Stimulated activated CD4-positive, alpha-beta T cell treated with anti-CD3 and anti-CD28 coated beads, Interleukin-2, amount 100 ng/mL, for 48 hours (primary cell): ENCODE measurements at places on chromosomes 1 and 21.
A peak's percentile ranks its signal among the peaks of the same experiment; 100 is the strongest.

- no peak for DNase-seq
Measured at GRCh38 chr1:240539769-240540414, 72.1 kb downstream of the GREM2 start.

GRCh38 chr1:11885916-11886315 lies 27.2 kb upstream of the NPPB start:
- no peak for DNase-seq

GRCh38 chr1:225866061-225866837 lies 15.9 kb downstream of the TMEM63A start:
- DNase-seq: peak; percentile 55

GRCh38 chr1:89721351-89721750 lies 88.4 kb downstream of the LRRC8C start:
- DNase-seq: no peak

- DNase-seq: peak; percentile 31
Measured at GRCh38 chr21:42360317-42360716, 6.0 kb downstream of the TFF1 start.

DNA sequence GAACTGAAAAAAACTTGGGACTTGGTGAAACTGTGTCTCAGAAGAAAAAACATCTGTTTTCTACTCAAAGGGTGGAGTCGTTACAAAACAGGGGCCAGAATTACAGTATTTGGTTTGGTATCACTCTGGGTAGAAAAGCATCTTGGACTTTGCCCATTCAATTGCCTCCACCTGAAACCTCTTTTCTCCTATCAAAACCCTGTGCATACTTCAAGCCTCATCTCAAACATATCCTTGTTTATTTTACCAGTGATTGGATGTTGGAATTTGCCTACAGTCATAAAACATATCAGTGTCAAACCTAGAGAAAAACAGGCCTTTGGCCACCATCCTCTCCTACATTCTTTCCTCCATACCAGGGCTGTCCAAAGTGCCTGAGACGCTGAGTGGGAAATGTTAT lies 281.5 kb downstream of the PLPP3 start:
- no peak for DNase-seq

- DNase-seq: no peak
Measured at GRCh38 chr1:25467193-25467592, 36.5 kb downstream of the MACO1 start.

DNA sequence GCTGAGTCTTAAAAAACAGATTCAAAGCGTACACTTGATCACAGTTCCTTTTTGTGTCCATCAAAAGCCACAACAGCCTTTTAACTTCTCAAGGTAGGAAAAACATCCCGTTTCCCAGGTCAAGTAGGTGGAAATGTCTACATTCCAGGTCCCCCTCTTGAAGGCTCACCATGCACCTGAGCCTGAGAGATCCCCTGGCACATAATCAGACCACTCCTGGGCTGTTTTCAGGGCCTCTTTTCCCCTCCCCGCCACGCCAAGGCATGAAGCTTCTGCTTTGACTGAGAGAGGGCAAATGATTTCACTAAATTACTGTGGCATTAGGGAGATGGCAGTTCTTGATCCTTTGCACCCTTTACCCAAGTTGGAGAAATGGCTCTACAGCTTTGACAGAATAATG lies 21.7 kb downstream of the CNN3 start:
- DNase-seq: no peak

GRCh38 chr1:175735144-175735543 lies 8.3 kb downstream of the TNR start:
- no peak for DNase-seq

DNA sequence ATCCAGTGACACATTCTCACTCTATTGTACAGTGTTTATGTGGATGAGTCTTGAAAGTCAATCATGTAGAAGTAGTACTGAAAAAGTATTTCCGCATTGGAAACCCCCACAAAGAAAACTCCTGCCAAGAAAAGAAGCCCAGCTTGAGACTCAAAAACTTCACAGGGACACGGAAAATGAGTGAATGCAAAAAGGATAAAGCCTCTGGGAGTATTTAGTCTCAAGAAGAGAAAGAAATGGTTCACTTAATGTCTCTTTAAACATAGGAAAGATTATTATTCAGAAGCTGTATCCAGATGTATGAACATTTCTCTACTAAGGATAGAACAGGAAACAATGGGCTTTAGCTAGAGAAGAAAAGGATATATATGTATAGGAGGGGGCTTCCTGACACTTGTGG lies 304.5 kb downstream of the BARHL2 start:
- DNase-seq: no peak

DNA sequence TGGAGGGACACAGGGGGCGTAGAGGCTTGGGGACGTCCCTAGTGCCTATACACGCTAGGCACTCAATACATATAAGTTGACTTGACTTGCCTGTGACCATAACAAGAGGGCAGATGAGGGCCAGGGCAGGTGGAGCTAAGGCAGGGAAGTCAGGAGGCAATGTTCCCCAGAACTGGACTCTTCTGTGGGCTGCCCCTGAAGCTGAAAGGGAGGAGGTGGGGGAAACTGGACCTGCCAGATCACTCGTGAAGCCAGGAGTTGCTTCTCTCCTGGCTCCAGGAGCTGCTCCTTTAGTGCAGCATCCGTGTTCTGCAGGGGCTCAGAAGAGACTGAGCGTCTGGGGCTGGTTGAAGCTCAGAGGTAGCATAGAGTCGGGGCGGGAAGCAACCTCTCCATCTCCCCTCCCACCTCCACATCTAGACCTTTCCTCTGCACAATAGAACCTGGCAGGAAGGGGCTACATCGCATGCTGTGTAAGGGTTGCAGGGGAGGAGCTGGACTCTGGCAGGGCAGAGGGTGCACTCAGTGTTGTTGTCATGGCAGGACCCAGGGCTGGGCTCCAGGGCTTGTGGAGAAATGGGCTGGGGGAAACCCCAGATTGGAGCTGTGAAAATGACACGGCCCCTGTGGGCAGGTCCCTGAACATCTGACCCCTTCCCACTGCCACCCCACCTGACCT lies 2.9 kb upstream of the SEMA4A start:
- no peak for DNase-seq

- no peak for DNase-seq
Measured at GRCh38 chr1:4034318-4034887, 134.3 kb upstream of the C1orf174 start.

DNA sequence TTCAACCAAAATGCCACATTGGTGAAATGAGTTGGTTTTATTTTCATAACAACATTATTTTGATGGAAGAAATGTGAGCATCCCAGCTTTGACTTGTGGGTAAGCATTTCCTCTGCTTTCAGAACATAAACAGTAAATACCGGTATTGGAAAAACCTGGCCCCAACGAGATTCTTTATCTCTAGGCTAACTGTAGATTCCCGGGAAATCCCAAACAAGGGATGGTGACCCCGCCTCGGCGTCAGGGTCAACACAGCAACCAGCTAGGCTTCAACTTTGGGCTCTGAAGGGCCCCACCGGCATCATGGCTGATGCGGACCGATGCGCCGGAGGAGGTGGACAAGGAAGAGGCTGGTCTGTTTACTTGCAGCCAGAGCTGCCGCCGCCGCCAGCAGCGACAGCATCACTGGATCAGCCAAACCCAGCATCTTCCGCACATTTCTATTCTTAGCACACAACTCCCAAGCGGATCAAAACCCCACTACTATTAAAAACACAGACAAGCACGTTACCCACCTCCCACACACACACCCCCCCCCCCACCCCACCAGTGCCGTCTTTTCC lies 1.1 kb downstream of the AKT3 start:
- peak; percentile 40 for DNase-seq

DNA sequence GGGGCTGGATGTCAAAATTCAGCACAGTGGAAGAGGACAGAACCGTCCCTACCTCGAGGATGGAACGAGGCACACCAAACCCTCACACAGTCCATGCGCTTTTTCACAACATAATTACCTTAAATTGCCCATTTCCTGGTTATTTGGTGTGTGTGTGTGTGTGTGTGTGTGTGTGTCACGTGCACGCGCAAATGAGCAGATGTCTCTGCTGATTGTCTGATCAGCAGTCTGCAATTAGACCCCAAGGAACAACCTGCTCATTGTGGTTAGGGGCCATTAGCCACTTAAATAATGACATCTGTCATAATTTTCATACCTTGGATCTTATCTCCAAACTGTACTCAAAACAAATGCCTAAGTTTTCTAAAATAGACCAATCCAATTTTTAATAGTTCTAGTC lies 23.2 kb downstream of the AVPR1B start:
- DNase-seq: no peak

DNA sequence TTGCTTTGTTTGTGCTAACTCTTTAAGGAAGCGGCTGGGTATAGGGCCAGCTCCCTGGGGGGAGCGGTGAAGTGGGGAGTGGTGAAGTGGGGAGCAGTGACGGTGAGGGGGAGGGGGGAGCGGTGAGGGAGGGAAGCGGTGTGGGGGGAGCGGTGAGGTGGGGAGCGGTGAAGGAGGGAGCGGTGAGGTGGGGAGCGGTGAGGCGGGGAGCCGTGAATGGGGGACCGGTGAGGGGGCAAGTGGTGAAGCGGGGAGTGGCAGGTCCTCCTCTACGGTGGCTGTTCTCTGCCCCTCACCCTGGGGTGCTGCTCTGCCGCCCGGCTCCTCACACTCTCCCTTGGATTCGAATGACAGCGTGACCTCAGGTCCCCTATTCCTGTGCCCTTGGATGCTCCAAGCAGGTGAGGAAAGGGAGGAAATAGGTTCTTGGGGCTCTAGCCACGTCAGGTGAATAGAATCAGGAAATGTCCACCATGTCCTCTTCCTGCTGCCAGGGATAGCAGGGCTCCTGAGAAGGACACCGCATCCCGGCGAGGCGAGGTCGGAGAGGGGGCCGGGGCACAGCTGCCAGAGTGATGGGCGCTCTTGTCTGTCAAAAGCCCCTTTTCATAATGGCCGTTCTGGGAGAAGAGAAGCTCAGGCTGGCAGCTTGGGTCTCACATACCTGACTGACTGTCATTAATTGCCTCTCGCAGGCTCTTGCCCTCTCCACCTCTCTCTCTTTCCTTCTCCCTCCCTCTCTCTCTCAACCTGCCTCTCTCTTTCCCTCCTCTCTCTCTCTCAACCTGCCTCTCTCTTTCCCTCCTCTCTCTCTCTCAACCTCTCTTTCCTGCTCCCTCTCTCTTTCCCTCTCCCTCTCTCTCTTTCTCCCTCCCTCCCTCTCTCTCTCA lies 134.2 kb downstream of the PGBD5 start:
- no peak for DNase-seq

DNA sequence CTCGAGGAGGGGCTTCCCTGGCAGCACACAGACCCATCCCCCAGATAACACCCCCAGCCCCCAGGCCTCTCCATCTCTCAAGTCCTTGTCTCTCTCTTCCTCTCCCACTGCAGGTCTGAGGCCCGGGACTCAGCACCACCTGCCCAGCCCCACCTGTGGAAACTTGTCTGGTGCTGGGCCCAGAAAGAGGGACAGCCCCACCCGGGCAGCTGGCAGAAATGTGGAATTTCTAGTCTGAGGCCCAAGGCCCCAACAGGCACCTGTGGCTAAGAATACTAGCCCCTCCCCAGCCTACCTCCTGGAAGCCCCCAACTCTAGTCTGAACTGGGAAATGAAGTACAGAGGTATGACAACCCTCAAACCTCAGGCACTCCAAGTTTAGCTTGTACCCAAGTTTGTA lies 15.4 kb downstream of the TTC39A start:
- DNase-seq: no peak

DNA sequence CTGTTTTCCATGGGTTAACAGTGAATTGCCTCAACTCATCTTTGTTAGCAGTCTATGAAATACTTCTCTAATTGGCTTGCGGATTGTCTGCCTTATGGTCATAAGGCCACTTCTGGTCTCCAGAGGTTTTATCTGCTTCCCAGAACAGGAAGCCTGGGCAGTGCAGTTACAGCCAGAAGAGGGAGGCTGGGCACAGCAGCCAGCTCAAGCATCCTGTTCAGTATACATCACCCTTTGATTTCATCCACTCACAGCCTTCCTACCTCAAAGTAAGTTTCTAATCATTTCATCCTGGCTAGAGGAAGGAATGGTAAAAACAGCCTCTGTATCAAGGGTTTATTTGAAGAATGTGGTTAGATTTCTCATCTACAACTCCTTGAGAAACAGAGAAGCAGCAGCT lies 311.5 kb upstream of the DEPDC1 start:
- DNase-seq: no peak

GRCh38 chr1:115179397-115180079 lies 90.2 kb upstream of the TSPAN2 start:
- no peak for DNase-seq

DNA sequence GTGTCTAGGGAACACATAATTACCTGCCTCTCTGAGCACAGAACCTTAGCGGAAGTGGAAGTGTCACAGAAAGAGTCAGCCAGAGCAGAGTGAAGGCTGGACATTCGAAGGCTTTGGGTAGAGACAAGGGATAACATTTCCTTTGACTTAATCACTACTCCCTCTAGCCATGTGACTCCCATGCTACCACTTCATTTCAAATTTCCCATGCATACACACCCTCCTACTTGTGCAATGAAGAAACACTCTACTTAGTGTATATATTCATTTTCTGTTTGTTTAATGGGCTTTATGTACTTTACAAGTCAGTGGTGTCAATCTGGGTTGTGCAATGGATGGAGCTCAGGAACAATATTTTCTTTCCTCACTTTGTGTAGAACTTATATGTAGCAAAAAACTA lies 6.9 kb downstream of the ANKRD35 start:
- DNase-seq: no peak

- DNase-seq: no peak
Measured at GRCh38 chr1:34864759-34865158, 5.2 kb upstream of the SMIM12 start.

GRCh38 chr21:31801551-31802219 lies 69.8 kb upstream of the SCAF4 start:
- DNase-seq: no peak

- no peak for DNase-seq
Measured at GRCh38 chr21:35256468-35256988, 207.4 kb upstream of the RUNX1 start.

DNA sequence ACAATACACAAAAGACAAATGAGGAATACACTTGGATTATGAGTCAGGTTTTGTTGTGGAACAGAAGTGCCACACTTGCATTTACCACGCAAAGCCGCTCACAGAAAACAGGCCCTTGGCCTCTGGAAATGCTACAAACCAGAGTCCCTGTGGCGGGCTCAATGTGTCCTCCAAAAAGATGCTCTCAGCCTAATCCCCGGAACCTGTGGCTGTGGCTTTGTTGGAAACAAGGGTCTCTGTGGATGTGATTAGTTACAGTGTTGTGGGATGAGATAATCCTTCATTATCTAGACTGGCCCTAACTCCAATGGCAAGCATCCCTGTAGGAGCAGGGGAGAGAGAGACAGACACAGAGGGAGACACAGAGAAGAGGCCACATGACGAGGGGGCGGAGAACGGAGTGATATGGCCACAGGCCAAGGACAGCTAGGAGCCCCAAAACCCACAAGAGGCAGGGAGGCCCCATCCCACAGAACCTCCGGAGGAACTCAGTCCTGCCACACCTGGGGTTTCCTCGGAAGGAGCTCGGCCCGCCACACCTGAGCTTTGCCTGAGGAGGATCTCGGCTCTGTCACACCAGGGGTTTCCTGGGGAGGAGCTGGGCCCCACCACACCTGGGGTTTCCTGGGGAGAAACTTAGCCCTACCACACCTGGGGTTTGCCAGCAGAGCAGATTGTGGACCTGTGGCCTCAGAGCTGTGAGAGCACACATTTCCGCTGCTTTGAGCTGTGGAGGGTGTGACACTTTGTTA lies 55.4 kb downstream of the NPHP4 start:
- DNase-seq: no peak

- no peak for DNase-seq
Measured at GRCh38 chr1:22805672-22806038, 95.0 kb downstream of the EPHB2 start.
